ENCODE measurements at places on chromosomes 5 and 9.

DNA sequence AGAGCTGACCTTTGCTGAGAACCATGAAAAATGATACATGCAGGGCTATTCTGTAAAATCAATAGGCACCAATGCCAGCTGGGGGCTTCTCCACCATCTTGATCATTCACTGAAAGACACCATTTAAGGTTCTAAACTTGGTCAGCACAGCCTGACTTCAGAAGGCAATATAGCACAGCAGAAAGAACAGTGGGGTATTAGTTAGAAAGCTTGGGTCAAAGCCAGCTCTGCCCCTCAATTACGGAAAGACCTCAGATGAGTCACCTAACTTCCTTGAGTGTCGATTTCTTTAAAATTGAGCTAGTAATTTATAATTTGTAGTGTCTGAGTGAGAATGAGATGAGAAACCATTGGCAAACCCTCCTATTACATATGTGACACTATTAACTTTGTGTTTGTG is 3.4 kb downstream of the TNC start:
- DNase-seq: no peak

DNA sequence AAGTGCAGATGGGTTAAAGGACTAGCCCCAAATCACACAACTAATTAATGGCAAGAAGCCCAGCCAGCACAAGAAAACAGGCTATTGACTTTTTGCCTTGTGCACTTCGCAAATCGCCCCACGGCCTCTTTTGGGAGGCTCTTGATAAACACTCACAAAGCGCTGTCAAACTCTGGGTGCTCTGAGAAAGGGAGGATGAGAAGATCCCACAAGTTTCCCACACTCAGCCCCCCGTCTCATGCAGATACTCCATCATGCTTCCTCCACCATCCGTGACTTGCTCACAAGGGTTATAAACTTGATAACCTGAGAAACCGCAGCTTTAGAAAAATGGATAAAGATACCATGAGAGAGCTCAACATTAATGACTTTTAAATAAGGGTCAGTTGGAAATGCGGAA is 219.7 kb downstream of the EBF1 start:
- no peak for DNase-seq

- no peak for DNase-seq
These were observed 18.8 kb downstream of the DNM1 start for GRCh38 chr9:128222026-128222425.

DNA sequence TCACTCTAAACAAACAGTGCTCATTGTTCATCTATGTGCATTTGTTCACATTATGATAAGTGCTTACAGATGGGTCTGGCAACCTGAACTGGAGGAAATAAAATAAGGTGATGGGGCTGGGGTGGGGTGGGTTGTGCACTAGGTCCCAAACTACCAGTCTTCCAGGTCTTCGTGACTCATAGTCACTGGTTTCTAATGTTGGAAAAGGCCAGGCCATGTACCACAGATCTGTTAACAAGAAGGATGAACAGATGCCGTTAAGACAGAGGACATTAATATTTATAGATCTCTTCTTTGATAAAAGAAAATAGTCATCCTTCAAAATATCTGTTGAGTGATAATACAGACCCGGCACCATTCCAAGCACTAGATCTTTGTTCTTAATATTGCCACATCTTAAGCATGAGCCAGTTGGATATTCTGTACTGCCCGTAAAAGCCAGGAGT is 71.4 kb upstream of the STARD4 start:
- no peak for DNase-seq

DNA sequence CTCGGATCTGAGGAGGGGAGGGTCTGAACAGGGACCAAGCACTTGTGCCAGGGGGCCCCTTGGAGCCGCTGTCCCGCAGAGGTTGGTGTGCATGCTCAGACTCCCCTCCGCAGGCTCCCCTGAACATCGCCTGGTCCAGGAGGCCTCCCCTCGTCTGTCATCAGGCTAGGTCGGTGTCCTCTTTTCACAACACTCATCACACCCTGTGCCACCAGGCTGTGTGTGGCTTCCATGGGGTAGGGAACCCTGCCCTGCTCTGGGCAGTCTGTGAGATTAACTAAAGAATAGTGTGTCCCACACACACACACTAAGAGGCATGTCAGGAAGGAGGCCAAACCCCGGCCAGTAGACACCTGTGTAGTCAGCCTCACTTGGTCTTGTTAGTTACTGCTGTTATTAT is 119.3 kb downstream of the C5orf15 start:
- DNase-seq: no peak
